ENCODE measurements at places on chromosomes 12 and 14.

- no peak for DNase-seq
Observed at GRCh38 chr14:29804481-29805266, 123.0 kb downstream of the PRKD1 start.

- DNase-seq: no peak
Observed at GRCh38 chr14:100435459-100435858, 112.3 kb downstream of the SLC25A47 start.

- no peak for DNase-seq
Observed at GRCh38 chr12:88163371-88163770, 21.3 kb downstream of the TMTC3 start.

GRCh38 chr14:101593411-101594238, 32.3 kb downstream of the DIO3 start:
- DNase-seq: no peak

- DNase-seq: no peak
Observed at GRCh38 chr14:96194657-96195431, 9.8 kb upstream of the BDKRB2 start.

- no peak for DNase-seq
Observed at GRCh38 chr12:107355004-107355565, 261.7 kb upstream of the CRY1 start.

DNA sequence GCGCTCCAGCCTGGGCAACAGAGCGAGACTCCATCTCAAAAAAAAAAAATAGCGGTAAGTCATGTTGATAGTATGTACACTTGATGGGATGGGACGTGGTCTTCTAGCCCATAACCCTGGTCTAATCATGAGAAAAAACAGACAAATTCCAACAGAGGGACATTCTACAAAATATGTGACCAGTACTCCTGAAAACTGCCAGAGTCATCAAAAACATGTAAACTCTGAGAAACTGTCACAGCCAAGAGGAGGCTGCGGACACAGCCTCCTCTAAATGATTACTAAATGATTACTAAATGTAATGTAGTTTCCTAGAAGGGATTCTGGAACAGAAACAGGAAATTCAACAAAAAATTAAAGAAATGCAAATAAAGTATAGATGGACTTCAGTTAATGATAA, 20.9 kb downstream of the CDKL1 start:
- DNase-seq: no peak

DNA sequence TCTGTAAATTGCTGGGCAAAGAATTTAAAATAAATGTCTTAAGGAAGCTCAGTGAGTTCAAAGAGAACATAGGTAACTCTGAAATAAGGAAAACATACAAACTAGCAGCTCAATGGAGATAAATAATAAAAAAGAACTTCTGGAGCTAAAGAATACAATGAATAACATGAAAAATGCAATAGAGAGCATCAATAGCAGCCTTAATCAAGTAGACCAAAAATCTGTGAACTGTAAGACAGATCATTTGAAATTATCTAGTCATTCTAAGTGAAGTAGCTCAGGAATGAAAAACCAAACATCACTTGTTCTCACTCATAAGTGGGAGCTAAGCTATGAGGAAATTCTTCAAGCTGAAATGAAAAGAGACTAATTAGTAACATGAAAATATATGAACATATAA, 5.8 kb upstream of the ABCC9 start:
- DNase-seq: no peak

- no peak for DNase-seq
Observed at GRCh38 chr12:64335886-64336466, 54.6 kb downstream of the C12orf56 start.

- no peak for DNase-seq
Observed at GRCh38 chr14:97381309-97381708, 584.1 kb downstream of the VRK1 start.

- DNase-seq: no peak
Observed at GRCh38 chr12:18262514-18262913, 1.2 kb downstream of the PIK3C2G start.

- DNase-seq: no peak
Observed at GRCh38 chr14:65356327-65356836, 56.1 kb upstream of the FUT8 start.

- DNase-seq: no peak
Observed at GRCh38 chr14:65794674-65795279, 382.2 kb downstream of the FUT8 start.

GRCh38 chr14:32022525-32022924, 54.6 kb upstream of the ARHGAP5 start:
- DNase-seq: no peak

All from GF-D8 (cell line).